Mesangial cell (primary cell): ENCODE measurements at places on chromosomes 1 and 21. TPM values are rescaled to one million over a fixed set of nuclear protein-coding genes. Genes with fewer than 3 reads are reported as not detected.

Gene HTR6
- not detected in 2 replicates for total RNA-seq

Gene ANGPTL1
- not detected in 2 replicates for total RNA-seq

Gene IQCC
- total RNA-seq = 1.0 and 3.6 TPM in 2 replicates

Gene PTGS2
- 0.16 and 0.38 TPM in 2 replicates for total RNA-seq

Gene CCDC27
- not detected in 2 replicates for total RNA-seq

Gene CRB1
- 0.13 TPM in 1 of 2 replicates, not detected in the other for total RNA-seq

Gene CNR2
- not detected in 2 replicates for total RNA-seq
